ENCODE measurements at places on chromosomes 1 and 21.

- no peak for DNase-seq
Measured at GRCh38 chr1:34743775-34744174, 11.1 kb upstream of the GJB5 start.

DNA sequence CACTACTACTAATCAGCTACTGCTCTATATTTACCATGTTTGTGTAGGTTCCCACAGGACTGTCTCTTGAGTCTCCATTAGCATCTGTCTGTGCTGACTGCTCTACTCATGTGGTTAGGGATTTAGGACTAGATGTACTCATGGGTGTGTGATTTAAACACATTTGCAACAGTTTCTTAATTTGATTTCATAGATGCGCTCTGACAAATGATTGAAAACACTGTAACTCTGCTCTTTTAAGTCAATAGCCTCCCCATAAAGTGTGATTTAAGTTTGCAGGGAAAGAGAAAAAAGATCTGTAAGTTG is 809.3 kb downstream of the NCAM2 start:
- no peak for DNase-seq

DNA sequence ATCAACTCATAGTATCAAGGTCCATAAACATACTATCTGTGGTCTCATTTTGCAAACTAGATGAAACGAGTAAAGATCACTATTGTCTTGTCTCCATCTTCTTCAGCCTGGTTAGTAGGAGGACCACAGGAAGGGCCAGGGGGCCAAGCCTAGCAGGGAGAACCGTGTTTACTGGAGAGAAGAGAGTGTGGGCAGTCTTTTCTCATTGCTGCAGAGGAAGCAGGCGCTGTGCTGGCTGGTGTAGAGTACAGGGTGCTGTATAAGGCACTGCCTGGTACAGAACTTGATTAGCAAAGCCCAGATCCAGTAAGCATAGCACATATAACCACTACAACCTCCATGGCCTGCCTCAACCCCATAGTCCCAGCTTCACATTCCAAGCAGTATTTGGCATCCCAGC is 10.0 kb upstream of the B4GALT3 start:
- DNase-seq, result no peak

DNA sequence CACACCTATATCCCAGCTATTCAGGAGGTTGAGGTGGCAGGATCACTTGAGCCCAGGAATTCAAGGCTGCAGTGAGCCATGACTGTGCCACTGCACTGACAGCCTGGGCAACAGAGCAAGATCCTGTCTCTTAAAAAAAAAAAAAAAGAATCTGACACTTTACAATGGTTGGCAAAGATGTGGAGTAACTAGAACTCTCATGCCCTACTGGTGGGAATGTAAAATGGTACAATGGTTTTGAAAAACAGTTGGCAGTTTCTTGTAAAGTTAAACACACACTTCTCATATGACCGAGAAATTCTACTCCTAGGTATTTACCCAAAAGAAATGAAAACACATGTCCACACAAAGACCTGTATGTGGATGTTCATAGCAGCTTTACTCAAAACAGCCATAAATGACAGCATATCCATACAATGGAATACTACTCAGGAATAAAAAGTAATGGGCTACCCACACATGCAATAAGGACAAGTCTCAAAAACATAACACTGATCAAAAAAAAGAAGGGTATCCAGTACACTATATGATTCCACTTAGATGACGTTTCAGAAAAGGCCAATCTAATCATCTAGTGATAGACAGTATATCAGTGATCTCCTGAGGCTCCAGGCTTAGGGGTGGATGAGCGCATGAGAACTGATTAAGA is 58.1 kb downstream of the HLCS start:
- no peak for DNase-seq

DNA sequence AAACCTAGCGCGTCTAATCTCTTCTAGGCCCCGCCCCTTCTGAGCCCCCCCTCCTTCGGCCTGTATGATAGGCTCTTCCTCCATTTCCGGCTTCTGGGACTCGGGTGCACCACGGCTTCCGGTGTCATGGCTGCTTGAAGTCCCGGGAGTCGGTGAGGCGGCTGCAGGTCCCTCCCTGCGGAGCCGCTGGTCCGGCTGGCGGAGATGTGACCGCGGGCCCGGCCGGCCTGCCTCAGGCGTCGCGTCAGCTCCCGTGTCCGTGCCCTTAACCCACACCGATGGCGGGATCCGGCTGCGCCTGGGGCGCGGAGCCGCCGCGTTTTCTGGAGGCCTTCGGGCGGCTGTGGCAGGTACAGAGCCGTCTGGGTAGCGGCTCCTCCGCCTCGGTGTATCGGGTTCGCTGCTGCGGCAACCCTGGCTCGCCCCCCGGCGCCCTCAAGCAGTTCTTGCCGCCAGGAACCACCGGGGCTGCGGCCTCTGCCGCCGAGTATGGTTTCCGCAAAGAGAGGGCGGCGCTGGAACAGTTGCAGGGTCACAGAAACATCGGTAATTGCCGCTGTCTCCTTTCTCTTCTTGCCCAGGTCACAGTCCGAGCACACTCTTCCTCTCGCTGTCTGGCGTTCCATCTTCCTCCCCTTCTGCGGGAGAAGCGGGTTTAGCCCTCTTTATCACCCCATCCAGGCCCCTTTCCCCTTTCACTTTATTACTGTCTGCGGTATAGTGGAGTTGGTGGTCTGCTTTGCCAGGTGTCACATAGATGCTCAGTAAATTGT is at the start of gene UHMK1:
Gene UHMK1, plus strand, starts transcription at position 96 of the 773 bp plus-strand sequence. Its CDS starts 183 bp downstream, at position 279.
- peak; percentile 90 for DNase-seq

DNA sequence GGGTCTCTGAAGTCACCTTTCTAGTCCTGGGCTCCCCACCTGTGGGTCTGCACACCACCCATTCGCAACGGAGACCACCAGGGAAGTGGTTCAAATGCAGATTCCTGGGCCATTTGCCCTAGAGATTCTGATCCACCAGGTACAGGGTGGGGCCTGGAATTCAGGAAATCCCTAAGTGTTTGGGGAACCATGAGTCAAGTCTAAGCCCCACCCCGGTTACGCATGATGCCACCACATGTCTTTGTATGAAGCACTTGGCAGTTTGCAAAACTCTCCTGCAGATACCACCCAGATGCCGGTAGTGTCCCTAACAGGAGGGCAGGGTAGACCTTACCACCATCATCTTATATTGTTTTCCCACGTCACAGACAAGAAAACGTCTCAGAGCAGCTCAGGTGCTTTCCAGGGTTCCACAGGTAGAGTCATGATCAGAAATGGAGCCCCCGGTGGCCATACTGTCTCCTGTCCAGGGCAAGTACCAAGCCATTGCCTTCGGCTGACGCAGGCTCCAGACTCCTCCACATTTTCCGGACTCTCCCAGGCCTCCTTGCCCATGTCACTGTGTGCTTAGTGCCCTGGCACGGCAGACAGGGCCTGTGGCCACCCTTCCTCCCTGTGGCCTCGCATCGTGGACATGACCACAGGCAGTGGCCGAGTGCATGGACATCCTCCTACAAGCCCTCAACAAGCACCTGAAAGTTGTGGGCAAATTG is 89.2 kb upstream of the TMEM51 start:
- DNase-seq, result no peak

DNA sequence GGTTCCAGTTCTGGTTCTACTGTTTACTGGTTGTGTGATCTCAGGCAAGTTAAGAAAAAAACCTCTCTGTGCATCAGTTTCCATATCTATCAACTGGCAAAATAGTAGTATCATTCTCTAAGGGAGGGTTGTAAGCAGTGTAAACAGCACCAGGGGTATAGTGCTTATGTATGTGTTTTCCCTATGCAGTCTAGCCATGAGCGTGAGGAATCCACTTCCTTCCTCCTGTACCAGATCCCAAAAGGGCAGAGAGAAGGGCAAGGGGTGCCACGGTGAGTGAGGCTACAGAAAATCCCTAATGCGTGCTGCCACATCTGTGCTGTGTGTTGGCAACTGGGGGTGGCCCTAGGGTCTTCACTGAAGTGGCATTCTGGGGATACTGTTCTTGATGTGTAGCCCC is 18.4 kb upstream of the RNF19B start:
- no peak for DNase-seq

DNA sequence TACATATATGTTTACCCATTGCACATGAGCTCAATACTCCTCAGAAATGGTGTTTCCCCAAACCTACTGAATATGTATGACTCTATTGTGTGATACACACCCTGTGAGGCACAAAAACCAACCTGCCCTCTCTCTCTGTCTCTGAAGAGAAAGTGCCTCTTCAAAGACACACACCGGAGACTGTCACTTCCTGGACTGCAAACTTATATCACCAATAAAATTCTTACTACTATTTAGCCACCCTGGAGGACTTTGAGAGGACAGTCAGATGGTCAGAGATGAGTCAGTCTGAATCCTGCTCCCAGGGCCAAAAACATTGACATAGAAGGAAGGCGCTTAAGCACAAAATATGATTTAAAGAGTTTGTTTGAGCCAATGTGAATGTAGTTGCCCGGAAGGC is 110.4 kb downstream of the PPIAL4G start:
- no peak for DNase-seq

DNA sequence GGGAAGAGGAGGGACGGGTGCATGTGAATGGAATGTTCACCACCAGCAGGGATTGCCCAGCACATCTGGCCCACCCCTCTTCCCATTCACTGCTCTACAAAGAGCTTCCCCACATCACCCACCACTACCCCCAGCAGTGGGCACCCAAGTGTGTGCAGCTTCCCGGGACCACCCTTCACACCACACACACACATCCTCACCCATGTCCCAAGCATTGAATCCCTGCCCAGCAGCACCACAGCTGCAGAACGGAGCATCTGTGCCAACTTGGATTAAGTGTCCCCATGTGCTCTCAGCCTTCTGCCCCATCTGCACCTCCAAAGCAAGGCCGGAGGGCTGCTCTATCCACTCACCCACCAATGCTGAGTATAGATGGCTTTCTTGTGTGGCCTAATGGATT is 141.4 kb downstream of the PSMG1 start:
- DNase-seq, result no peak

DNA sequence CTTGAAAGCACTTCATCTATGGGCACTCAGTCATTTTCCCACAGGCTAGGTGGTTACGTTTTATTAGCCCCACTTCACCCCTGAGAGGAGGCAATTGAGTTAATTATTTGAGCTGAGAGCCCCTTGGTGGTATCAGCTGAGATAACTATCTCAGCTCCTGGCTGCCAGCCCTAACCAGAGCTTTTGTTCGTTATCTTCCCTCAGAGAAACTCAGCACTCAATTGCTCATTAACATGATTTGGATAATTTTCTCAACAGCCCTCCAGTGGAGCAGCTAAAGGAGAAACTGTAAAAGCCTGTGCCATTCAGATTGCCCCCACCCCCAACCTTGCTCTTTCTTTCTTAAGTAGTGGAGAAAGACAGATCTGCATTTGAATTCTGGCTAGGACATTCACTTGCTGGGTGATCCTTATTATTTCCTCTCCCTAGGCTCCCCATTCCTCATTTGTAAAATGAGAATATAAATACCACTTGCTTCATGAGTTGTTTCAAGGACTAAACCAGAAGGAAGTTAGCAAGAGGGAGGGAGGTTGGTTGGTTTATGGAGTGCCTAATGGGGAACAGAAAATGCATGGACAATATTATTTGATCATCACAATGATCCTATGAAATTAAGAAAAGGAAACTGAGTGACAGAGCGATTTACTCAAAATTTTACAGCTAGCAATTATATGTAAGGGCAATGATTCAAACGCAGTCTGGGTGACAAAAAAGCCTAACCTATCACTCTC is 218.7 kb upstream of the FGGY start:
- no peak for DNase-seq

GRCh38 chr1:21874778-21875547 is 62.1 kb downstream of the HSPG2 start:
- no peak for DNase-seq

DNA sequence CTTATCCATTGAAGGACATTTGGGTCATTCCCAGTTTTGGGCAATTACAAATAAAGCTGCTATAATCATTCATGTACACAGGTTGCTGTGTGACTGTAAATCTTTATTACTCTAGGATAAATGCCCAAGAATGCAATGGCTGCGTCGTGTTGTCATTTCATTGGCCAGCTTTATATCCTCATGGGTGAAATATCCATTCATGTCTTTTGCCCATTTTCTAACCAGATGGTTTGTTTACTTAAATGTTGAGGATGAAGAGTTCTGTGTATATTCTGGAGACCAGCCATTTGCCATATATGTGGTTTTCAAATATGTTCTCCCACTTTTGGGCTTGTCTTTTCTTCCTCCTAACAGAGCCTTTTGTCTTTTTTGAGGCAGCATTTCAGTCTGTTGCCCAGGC is 25.3 kb downstream of the TRIM11 start:
- DNase-seq, result no peak

DNA sequence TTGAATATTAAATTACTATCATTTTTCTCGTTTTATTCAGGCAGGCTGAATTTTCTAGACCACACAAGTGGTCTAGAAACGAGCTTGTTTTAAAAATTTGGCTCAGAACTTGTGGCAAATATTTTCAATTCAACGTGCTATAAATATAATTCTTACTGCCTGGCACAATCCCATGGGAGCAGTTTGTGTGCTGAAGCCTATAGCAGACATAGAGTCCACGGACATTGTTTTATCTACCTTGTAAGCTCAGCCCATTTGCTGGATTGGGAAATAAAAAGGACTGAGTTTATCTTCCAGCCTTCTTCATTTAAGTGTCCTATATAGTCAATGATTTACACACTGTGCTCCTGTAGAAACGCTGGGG is 103.4 kb downstream of the ZBTB18 start:
- DNase-seq, result no peak

DNA sequence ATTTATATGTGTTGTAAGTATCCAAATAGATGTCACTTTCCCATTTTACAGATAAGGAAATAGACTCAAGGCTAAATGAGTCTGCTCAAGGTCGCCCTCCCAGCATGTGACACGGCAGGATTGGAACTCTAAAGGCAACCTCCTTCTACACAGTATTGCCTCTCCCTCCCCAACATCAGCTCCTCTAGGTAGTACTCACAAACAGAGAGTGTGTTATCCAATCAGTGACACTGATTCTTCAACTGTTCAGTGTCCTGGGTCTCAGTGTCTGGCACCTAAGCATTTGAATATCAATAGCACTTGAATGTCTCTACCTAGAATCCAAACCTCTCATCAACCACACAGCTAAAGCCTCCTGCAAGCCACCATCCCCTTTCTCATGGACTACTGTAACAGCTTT is 87.1 kb downstream of the DAB1 start:
- DNase-seq, result no peak
